ENCODE measurements at places on chromosomes 1 and 21.

DNA sequence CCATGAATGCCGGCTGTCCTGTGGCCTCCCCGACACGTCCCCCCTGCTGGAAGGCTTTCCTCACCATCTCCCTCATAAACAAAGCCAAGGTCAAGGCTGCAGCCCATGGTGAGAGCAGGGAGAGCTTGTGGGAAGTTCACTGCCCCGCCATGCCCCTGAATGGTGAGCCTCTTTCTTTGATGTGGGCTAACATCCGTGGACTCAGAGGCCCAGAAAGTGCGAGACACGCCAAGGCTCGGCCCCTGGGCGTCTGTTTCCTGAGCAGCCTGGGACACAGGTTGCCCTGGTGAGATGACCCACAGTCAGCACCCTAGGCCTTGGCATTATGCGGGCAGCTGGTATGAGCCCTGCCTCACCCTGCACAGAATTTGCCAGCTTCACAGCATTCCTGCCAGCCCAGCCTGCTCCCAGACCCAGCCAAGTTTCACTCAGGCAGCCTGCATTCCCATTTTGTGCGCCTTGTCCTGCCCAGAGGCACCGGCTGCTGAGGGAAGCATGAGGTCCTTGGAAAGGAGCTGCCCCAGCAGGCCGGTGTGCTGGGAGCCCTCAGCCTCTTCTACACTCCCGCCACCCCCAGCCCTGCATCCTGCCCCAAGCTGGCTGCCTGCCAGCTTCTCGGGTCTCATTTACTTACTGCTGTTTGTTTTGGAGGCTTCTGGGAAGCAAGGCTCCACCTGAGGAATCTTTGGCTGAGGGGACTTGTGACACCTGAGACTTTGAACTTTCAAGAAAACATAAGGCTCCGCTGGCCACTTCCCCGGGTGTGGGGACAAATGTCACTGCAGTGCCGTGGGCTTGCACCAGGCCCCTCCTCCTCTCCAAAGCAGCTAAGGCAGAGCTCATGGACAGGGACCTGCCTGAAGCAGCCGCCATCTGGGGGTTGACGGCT, 31.9 kb downstream of the NEK2 start:
- no peak for DNase-seq

DNA sequence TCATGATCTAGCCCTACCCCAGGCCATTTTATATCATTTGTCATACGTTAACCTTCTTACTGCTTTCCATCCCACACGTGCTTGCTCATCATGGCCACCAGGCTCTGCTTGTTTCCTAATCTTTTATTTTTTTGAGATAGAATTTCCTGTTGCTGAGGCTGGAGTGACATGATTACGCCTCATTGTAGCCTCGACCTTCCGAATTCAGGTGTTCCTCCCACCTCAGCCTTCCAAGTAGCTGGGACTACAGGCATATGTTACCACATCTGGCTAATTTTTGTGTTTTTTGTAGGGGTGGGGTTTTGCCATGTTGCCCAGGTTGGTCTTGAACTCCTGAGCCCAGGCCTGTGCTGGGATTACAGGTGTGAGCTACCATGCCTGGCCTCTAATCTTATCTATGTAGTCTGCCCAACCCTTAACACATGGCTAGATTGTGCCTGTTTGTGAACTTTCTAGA, 3.3 kb downstream of the UAP1 start:
- no peak for DNase-seq

DNA sequence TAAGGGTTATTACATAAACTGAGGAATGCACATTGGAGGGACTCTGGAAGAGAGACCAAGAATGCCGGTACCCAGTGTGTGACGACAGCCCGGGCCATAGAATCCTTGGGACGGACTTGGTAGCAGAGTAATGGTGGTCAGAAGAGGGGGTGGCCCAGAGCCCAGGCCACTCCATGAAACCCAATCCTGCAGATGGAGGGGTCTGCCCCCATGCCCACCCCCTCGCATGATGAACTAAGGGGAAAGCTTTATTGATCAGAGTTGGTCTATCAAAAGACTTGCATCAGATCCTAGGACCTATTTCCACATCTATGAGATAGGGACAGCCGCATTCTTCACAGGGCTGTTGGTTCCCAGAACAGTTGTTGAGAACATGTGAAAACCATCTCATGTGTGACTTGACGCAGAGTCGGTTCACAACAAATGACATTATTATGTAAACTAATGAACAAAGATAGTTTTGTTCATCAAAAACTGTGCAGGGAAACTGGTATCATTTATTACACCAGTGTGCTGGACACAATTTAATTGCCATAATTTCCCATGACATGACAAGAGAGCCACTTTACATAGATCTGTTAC, 21.5 kb upstream of the SDC3 start:
- no peak for DNase-seq

- DNase-seq = no peak
Measured at GRCh38 chr1:171350594-171350993, 36.6 kb downstream of the FMO4 start.

All from activated CD8-positive, alpha-beta memory T cell treated with anti-CD3 and anti-CD28 coated beads for 4 hours (primary cell).